Esophagus muscularis mucosa (tissue), 4 donors: ENCODE measurements at places on chromosomes 7 and 10.

GRCh38 chr7:42107484-42108240, 129.3 kb downstream of the GLI3 start:
- DNase-seq = no peak

DNA sequence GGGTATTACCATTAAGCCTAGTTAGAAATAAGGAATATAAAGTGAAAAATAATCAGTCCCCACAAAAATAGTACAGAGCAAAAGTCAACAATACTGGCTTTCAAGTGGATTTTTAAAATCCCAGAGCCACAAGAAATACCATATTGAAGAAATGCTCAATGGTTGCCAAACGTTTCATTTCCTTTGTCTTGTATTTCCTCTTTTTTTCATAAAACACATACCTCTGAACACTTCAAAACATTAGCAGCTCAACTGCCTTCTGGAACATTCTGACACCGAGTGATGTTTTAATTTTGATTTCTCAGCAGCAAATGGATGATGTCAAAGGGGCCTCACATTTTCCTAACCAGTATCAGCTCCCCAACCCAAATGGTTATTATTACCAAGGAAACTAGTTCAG, 10.5 kb downstream of the NOD1 start:
- DNase-seq = no peak

DNA sequence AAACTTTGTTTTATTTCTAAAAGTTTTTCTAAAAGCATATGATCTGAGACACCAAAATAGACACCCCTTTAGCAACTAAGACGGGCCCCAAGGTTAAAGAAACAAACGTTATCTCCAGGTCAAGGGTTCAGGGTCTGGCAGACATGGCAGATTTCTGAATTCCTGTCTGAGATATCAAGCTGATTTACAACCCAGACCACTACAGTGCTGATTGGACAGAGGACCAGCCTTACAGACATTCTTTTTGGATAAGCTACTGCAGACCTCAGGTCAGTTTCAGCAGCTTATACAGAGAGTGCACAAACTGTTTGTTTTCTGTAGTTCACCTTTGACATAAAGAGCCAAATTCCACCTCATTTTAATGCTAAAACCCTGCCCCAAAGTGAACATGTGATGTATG, 34.8 kb downstream of the SVOPL start:
- no peak for DNase-seq

DNA sequence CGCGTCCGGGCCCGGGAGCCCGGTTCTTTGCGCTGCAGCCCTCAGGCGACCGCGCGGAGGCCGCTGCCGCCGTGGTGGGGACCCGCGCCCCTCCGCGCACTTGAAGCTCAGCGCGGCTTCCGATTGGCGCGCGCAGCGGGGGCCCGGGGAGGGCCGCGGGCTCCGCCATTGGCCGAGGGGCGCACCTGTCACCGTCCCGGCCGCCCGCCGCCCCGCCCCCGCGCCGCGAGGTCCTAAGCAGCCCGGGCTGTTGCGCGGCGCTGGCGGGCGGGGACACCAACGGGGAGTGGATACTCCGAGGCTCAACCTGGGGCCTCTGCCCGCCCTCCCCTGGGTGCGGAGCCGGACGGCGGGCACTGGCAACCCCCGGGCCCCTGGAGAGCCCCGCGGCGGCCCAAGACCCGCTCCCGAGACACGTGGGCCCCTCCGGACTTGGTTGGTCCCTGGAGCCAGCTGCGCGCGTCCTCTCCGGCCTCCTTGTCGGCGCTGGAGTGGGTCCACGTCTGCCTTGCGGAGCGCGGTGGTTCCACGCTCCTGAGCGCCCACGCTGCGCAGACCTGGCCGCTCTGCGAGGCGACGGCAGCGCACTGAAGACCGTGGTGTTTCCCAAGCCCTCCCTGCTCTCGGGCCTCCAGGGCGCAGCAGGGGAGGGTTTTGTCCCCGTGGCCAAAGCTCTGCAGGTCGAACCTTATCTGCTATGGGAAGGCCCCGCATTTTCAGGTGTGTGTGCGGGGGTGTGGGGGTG, at the start of gene MNX1:
Gene MNX1 (minus strand): TSS at position 76 of the 745 bp plus-strand sequence. CDS start 313 bp downstream, outside the sequence.
- no peak for DNase-seq

GRCh38 chr10:87658858-87659555, 671 bp upstream of the PAPSS2 start:
- DNase-seq = no peak

GRCh38 chr7:137169282-137169698, 174.2 kb downstream of the PTN start:
- DNase-seq = no peak

- no peak for DNase-seq
These were observed 82.6 kb upstream of the PRKG1 start for GRCh38 chr10:50991456-50992355.

DNA sequence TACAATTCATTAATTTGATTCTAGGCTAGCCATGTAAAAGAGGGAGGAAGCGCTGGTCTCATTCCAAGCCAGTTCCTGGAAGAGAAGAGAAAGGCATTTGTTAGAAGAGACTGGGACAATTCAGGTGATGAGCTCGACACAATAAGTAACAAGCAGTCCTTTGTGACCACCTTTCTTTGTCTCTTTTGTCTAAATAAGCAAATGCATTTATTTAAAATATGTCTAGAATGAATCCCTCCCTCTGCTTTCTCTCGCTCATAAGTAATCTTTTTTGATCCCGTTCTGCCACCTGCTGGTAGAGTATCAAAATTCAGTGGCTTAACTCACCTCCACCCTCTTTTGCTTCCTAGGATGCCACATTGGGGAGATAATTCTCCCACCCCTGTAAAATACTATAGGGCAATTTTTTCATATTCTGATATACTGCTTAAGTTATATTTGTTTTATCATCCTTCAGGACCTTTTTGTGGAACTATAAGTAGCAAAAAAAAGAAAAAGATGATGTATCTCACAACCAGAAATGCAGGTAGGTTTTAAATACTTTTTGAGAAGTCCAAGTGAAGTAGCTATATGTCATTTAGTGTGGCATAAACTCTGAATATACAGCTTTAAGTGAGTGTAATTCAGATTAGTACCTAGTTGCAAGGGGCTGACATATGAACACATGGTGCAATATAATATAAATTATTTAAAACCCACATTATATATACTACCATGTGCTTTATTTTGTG, 91.5 kb downstream of the GSDME start:
- DNase-seq = no peak

GRCh38 chr7:27235387-27236311, 7.0 kb upstream of the EVX1 start:
- no peak for DNase-seq

DNA sequence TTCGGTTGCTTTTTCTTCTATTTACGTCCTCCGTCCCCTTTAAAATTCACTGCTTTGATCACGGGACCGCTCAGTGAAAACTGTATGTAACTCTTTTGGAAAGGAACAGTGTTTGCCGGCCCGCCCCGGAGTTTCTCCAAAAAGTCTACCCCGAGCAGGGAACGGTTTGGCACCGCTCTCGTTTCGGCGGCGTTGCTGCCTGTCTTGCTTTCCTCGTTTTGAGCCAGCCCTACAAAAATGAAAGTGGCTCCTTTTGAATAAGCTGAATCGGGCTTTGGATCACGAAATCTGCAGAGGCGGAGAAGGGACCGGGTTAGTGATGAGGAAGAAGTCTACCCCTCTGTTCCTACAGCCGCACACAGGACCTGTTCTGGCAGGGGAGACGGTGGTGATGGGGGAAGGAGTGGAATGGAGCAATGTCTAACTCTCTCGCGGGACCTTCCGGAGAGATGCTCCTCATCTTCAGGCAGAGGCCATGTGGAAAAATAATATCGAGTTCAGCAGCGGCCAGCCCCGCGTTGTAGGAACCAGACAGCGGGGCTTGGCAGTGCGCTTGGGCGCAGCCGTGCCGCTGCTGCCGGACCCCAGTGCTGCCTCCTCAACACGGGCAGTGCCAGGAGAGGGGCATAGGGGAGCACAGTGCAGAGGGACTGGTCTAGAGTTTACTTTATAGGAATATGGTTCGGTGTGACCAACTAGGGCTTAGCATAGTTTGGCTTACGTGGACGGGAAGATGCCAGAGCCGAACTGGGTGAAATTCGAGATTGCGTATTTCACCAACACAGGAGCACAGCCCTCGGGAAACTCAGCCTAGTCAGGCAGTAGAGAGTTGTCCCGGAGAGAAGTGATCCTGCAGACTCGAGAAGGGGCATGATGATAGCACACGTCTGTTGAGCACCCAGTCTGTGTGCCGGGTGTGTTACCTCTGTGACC, 1.4 kb downstream of the HTRA1 start:
- DNase-seq = no peak

DNA sequence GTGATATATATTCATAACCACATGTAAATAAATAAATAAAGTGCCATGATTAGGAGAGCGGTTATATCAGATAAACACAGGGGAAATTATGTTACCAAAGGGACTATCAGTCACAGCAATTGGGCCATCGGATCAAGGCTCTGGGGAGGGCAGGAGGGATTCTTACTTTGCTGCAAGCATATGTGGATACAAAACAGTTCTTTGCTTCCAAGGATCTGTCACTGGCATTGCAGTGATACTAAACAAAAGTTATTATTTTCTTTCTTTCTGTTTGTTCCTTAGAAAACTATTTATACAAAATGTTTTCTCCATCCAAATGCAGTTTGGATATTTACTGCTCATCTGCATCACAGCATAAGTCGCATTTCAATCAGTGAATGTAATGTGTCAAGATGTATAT, 188.4 kb upstream of the MGMT start:
- no peak for DNase-seq

DNA sequence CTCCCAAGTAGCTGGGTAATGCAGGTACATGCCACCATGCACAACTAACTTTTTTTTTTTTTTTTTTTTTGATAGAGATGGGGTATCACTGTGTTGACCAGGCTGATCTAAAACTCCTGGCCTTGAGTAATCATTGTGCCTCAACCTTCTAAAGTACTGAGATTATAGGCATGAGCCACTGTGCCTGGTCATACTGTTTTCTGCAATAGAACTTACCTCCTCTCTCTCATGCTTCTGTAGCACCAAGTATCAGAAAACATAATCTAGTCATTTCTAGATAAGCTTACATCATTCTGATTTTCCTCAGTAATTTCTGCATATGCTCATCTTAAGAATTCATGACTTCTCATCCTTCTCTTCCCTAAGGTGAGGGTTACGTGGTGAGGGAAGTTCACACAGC, 210.0 kb downstream of the IMMP2L start:
- DNase-seq = no peak

DNA sequence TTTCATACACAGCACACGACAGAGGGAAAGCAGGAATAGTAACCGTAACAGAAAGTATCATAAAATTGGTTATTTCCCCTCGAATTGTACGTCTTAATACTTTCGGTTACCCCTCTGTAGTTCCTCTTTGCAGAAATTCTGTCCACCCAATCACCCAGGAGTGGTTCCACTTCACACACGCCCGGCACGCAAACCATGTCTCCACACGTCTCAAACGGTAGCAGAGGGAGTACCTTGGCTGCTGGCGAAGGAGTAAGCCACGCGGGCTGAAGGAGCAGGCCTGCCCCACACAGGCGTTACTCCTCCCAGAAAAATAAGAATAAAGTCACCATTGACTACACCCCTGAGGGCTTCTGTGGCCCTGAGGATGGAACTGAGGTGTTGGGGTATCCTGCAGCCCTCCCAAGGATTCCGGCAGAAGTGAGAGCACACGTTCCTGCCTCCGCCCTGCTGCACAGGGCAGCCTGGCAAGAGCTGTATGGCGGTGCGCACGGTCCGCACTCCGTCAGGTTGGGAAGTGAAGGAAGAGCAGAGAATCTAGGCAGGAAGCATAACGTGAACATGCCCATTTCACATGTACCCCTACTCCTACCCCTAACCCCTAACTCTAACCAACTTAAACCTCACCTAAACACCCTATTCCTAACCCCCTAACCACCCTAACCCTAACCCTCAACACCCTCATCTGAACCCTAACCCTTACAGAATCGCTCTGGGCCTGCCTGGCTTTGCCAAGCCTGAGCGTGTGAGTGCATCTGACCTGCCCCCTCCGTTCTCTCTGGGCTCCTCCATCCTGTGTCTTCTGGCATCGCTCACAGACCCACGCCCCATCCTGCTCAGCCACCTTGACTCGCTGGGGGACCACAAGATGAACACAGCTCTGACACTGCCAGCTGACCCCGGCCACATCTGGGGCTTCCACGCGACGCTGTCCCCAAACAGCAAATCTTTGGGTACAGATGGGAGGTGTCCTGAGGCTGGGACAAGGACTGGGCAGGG, 18.2 kb downstream of the GPR146 start:
- no peak for DNase-seq

DNA sequence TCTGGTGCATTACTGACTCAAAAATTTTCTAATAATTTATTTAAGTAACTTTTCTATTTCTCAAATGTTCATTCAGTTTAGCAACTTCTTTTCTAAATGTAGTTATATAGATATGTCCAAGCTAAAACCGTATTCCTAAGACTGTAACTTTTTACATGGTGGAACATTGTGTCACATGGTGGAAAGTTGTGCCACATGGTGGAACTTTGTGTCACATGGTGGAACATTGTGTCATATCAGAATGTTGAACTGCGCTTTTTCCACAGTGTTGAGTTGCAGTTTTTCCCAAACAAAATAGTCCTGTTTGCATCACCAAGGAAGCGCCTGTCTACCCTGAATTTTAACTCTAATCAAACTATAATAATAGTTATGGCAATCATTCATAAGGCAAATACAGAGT, 109.3 kb downstream of the ANKRD30A start:
- no peak for DNase-seq

GRCh38 chr10:65943451-65943850, 982.4 kb upstream of the LRRTM3 start:
- DNase-seq = no peak

DNA sequence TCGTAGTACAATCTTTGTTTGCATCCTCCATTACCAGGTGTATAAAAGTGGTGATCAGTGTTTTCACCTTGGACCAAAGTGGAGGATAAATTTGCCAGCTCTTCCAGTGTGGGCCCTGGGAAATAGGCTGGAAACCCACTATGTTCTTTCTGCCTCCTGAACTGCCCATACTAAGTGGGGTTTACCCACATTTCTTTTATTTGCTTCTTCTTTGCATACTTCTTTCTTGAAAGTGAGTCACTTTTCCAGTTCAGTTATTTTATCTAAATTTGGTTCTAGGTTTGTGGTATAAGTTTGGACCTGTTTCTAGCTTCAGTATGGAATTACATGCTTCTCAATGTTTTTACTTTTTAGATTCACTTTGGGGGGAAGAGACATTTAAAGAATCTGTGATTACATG, 126.2 kb upstream of the ACBD5 start:
- DNase-seq = no peak

DNA sequence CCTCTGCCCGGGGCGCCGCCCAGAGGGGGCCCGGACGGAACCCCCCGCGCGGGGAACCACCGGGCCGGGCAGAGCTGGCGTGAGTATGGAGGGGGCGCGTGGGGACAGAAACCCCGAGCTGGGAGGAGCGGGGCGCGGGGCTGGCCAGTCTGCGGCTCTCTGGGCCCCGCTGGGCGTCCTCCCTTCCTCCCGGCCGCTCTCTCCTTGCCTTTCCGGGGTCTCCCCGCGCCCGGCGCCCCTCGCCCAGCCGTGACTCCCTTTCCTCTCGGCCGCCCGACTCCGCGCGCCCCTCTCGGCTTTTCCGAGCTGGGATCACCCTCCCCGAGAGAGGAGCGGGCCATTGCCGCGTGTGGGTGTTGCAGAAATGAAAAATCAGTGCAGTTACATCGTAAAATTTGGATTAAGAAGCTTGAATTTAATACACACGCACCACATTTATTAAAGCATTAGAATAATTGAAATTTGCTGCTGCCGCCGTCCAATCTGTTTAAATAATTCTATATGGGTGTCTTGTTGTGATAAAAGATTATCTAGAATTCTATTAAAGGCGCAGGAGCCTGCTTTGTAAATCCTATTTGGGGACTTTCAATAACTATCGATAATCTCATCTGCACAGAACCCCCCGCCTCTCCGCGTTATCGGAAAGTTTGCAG, 9.1 kb downstream of the UNCX start:
- DNase-seq = no peak
